ENCODE measurements at places on chromosomes 4 and X.

DNA sequence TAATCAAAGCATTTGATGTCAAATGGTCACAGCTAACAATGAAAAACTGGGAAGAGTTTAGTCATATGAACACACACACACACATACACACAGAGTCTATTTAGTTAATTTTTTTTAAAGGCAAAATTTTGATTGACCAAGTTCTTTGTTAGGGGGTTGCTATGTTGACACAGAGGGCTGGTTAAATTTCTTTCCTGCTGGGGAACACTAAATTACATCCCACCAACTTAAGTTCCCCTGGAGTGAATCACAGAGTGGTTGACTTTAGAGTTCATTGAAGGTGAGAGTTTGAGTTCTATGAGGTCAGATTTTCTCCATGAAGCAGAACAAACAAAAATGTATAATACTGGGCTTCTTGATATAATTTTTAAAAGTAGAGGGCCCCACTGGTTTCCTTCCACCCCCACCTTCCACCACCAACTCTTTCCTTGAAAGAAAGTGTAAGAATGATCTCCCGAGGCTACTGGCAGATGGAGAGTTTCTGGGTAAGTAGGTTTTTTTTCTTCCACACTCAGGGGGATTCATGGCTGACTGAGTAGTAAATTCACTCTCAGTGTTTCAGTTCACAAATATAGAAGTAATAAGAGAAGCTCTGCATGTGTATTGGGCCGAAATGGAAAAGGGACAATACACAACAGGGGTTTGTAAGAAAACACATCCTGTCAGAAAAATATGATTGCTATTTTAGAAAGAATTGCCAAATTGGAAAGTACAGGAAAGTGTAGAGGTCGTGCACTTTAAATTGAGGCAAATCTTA, 917.0 kb upstream of the LCORL start:
- no peak for DNase-seq

- DNase-seq = no peak
These were observed 78.9 kb upstream of the FMR1 start for GRCh38 chrX:147832707-147833348.

DNA sequence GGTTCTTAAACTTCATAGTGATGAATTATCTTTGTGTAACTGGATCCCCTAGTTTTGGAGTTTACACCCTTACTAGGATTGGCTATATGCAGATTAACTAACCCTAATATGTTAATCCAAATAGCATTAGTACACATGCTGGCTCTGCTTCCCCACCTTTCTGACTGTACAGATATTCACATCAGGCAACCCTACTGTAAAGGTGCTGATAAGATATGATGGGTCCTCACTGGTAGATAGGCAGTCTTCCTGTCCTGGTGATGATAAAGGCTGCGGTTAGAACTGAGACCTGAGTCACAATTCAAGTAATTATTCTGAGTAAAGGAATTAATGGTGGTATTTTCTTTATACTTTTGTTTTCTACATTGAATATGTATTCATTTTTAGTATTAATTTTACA, 118.6 kb downstream of the COL4A5 start:
- no peak for DNase-seq

- peak; percentile 46 for DNase-seq
These were observed 2.1 kb upstream of the TMEM165 start for GRCh38 chr4:55393461-55394320.

GRCh38 chrX:140091125-140091886, 126.0 kb upstream of the CXorf66 start:
- no peak for DNase-seq

- DNase-seq = no peak
These were observed 68.8 kb upstream of the STX18 start for GRCh38 chr4:4610672-4611071.

DNA sequence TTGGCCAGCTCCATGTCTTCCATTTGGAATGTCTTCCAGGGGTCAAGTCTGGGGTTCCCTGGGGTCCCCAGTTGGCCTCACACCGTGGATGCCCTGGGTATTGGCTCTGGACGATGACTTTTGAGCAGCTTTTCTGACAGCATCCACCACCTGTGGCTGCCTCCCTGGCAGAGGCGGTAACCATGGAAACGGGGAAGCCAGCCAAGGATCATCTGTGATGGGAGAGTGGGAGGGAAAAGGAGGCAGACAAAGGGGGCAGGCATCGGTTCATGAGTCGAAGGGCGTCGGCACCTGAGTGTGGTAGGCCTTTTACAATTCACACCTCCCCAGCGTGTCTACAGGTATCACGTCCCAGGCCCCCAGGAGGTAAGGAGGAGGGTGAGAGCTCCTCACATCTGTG, 152.2 kb downstream of the ASMT start:
- no peak for DNase-seq

GRCh38 chrX:153632595-153632946, 14.4 kb upstream of the DUSP9 start:
- no peak for DNase-seq

GRCh38 chrX:87475793-87476192, 41.8 kb upstream of the KLHL4 start:
- DNase-seq = no peak

DNA sequence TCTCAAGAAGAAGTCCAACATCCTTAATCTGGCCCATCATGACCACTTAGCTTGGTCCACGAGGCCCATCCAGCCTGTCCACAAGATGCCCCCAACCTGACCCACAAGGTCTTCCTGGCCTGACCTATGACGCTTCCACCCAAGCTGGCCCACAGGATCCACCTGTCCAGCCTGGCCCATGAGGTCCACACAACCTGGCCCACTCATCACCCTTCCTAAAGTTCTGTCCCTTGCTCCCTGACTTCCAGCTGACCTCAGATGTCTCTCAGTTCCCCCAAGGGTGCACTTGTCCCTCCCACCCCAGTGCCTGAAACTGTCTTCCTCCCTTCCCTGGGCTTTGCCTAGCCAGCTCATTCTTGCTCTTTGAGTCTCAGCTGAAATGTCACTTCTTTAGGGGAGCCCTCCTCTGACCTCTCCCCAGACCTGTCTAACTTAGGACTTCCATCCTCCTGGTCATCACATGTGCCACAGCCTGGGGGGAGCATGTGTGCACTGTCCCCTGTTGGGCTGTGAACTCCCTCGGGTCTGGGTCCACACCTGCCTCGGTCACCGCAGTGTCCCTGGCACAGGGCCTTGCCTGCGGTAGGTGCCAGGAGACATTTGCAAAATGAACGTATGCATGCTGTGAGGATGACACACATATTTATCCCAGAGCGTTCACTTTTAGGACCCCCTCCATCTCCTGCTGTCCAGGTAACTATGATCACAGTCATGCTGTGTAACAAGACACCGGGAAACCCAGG, 61.7 kb downstream of the EVC start:
- no peak for DNase-seq

Measured in AG04450 (cell line).